ENCODE measurements at places on chromosomes 5 and 9. TPM values are rescaled to one million over a fixed set of nuclear protein-coding genes. Genes with fewer than 3 reads are reported as not detected.

The PCDHB6 gene
- total RNA-seq = 0.22 TPM

The FAXDC2 gene
- total RNA-seq = 10.3 TPM

The EGFL7 gene
- total RNA-seq = 13.7 TPM

The NXNL2 gene
- total RNA-seq = 3.1 TPM

GRCh38 chr5:80048084-80048780 is 13.1 kb downstream of the THBS4 start:
- H3K27me3 ChIP-seq = peaks cover 2% of the 10 kb centered on the region
- H3K4me1 ChIP-seq = no peaks in the 10 kb centered on the region
- no peaks in the 10 kb centered on the region for H3K36me3 ChIP-seq
- no peak overlapping the region for H3K27ac ChIP-seq

DNA sequence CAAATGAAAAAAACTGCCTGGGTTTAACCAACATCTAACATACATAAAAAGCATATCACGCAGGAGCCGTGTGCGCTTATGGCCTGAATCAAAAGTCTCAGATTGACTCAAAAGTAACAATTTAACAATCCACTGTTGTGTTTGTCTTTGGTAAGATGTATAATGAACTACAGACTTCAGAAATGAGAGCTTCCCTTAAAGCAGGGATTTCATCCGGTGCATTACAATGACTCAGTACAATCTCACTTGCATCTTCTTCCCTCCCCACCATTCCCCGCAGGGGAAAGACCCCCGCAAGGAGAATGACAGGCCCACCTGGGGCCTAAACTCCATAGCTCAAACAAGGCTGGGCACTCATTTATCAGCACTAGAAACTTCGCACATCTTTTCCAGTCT is 1.4 kb downstream of the ZFR start:
- peak; percentile 69 for DNase-seq
- H3K27ac ChIP-seq = peak overlapping the region; percentile 90
- peaks cover 4% of the 10 kb centered on the region for H3K36me3 ChIP-seq
- peak overlapping the region; percentile 84 for H3K4me3 ChIP-seq

- H3K4me1 ChIP-seq = no peaks in the 10 kb centered on the region
- peak; percentile 35 for DNase-seq
- H3K27ac ChIP-seq = no peak overlapping the region
- H3K36me3 ChIP-seq = no peaks in the 10 kb centered on the region
- H3K27me3 ChIP-seq = no peaks in the 10 kb centered on the region
Measured at GRCh38 chr5:54603372-54603771, 85.8 kb downstream of the SNX18 start.

- H3K36me3 ChIP-seq = no peaks in the 10 kb centered on the region
- H3K4me3 ChIP-seq = peak overlapping the region; percentile 49
- no peaks in the 10 kb centered on the region for H3K27me3 ChIP-seq
- peak overlapping the region; percentile 78 for H3K27ac ChIP-seq
- no peak for DNase-seq
Measured at GRCh38 chr5:120151825-120152224, 312.3 kb upstream of the PRR16 start.

- H3K36me3 ChIP-seq = no peaks in the 10 kb centered on the region
- H3K27ac ChIP-seq = no peak overlapping the region
- no peak overlapping the region for H3K4me3 ChIP-seq
Measured at GRCh38 chr9:76363032-76363395, 31.2 kb downstream of the RFK start.

The BAG1 gene
- 25.0 TPM for total RNA-seq

- no peaks in the 10 kb centered on the region for H3K36me3 ChIP-seq
- no peak overlapping the region for H3K27ac ChIP-seq
- H3K27me3 ChIP-seq = no peaks in the 10 kb centered on the region
- no peak overlapping the region for H3K4me3 ChIP-seq
Measured at GRCh38 chr5:118070041-118070440, 918.3 kb downstream of the DTWD2 start.

The WDR38 gene
- not detected for total RNA-seq

GRCh38 chr5:125179612-125180011 is 433.2 kb upstream of the ZNF608 start:
- no peak overlapping the region for H3K27ac ChIP-seq
- no peaks in the 10 kb centered on the region for H3K4me1 ChIP-seq
- H3K4me3 ChIP-seq = no peak overlapping the region
- no peak for DNase-seq

The SLC46A2 gene
- total RNA-seq = not detected

All from GM23248 (cell line).